Stimulated activated naive CD8-positive, alpha-beta T cell treated with anti-CD3 and anti-CD28 coated beads, Interleukin-15, amount 100 ng/mL, for 72 hours (primary cell): ENCODE measurements at places on chromosomes 3 and 15.

GRCh38 chr3:57919987-57920386, 88.2 kb upstream of the FLNB start:
- DNase-seq = no peak

DNA sequence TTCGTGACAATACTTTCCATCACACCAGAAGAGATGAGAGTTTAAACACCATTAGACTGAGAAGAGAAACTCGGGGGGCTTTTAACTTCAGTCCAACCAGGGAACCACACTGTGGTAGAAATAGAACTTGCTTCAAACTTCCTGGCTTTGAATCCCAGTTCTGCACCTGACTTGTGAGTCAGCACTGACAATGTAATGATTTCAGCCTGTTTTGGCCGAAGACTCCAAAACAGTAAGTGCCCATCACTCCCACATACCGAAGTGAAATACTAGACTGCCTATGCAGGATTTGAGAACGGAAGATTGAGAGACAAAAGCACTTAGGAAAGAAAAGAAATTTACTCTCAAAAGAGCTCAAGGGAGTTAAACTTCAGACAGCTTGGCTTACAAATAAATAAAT, 27.0 kb downstream of the C2CD4B start:
- no peak for DNase-seq

DNA sequence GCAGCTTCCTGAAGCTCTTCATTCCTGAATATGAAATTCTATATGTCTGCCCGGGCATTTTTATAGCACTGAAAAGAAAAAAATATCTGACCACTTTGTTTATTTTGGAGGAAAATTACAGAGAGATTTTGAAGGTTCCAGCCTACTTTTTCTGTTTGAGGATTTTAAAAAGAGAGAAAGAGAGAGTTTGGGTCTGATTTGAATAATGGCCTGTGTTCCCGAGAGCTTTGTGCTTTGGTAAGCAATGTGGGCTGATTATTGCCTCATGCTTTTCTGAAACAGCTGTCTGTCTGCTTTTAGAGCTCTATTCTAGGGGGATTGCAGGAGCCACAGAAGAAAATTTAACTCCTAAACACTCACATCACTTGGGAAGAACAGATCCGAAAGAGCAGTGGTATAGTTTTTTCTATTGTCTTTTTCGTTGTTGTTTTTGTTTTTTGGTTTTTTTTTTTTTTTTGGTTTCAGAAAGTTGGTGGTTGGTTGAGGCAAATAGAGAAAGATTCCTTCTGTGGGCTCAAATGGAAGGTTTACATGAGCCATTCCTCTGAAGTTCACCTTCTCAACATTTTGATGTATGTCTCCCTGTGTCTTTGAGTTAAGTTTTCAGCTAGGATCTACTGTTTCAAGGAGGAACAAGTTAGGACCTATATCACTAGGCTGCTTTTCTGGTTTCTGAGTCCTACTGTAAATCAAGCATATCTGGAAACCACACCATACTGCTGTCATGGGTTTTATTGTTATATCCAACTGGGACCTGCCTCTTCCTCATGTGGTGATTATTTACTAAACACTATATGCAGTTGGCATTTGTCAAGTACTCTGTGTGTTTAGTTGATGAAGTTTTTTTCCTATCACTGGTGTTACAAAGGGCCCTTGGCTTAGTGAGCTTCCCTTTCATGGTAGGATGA, 178.9 kb downstream of the KCNMB2 start:
- no peak for DNase-seq

DNA sequence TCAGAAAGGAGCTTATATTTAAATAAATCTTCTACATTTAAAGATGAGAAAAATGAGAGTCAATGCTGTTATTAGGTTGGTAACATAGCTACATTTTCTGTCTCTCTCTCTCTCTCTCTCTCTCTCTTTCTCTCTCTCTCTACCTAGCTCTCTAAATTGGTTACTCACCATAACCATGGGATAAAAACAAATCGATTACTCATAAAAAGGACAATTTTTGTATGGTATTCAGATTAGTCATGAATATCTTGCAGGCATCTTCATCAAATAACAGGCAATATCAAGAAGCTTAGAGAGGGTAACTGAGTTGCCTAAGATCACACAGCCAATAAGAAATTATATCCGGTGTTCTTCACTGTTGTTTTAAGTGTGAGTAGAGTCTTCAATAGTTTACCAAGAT, 81.8 kb upstream of the ALCAM start:
- DNase-seq = no peak

DNA sequence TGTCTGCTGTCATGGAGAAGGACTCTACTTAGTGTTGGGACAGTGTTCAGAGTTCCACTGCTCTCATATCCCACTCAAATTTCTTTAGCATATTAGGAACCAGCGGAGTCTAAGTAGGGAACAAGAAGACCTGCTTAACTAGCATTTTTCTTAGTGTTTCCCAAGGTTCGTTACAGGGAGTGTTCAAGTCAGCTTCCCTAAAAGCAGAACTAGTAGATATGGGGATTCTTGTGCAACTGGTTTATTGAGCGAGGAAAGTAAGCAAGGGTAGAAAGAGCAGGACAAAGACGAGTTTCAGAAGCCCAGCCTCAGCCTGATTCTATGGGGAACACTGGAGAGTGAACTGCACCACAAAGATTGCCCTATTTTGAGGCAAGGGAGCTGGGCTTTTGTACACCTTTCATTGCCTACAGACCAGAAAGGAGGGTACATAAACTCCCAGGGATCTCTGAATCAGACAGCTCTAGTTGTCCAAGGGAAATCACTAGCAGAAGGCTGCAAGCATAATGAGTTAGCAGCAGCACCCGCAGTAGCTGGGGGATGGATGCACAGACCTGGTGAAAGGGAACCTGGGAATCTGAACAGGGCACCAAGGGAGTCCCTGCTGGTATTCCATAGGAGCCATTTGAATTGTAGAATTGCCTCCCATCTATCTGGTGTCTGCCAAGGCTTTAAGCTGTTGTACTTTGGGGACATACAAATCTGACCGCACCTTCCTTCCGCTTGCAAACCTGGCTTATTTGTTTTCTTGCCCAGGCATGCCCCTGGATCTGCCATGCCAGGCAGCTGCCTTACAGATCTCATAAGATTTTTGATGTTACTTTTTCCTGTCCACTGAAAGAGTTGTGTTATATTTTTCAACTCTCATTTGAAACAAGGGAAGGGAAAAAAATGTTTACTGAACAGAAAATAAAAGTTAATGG, 15.1 kb downstream of the CMTM7 start:
- no peak for DNase-seq

DNA sequence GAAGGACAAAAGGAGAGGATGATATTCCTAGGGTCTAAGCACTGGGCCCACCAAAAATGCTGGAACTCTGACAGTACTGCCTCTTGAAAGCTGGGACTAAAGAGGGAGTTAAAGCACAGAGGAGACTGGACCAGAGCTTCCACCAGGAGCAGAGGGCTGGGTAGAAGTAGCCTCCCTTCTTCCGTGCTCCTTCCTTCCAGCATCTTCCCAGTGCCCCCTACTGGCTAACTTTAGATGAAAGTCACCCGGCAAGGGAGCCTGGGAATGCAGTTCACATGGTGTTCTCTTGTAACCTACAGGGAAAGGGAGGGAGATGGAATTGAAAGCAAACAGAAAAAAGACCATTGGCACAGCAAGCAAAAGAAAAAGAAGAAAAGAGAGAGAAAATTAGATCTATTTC, 106.1 kb upstream of the COL8A1 start:
- DNase-seq = peak; percentile 10

DNA sequence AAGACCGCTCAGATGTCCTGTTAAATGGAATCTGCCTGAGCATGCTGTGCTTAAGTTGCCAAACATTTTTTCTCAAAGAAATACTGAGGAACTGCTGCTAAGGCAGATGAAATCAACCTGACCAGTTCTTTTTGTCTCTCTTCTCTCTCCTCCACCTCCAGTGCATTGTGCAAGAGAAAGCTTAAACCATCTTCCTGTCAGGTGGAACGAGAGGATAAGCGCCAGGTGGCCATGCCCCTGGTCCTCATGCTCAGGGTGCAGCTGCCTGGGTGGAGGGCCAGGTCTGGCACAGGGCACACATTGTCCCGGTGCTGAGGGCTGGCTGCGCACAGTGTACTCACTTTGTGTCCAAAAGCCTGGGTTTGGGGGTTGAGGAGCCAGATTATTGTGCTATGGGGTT, 176.2 kb upstream of the TP63 start:
- DNase-seq = no peak

- DNase-seq = no peak
Observed at GRCh38 chr3:120182613-120183511, 88.6 kb upstream of the GSK3B start.

DNA sequence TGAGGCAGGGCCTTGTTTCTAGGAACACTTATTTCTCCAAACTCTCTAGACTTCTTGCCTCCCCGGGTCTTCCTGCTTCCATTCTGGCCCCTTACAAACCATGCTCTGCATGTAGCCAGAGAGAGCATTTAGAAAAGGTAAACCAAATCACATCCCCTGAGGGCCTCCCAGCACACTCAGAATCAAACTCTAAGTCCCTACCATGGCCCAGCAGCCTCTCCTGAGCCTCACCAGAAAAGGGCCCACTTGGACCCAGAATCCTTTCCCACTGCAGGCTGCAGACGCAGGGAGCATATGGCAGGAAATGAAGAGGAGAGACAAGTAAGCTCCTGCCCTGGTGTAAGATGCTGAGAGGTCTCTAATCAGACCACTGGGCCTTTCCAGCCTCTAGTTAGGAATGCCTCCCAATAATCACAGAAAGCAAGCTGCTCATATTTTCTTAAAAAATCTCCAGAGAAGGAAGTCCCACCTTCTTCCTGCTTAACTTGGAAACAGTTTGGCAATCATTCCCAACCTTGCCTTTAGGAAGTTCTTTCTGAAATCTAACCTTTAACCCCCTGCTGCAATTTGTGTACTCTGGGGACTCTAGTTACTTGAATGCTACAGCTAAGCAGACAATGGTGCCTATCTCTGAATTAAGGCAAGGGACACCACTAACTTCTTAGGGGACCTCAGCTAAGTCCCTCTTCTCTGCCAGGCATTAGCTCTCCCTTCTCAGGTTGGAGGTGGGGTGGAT, 4.2 kb downstream of the AMOTL2 start:
- no peak for DNase-seq

DNA sequence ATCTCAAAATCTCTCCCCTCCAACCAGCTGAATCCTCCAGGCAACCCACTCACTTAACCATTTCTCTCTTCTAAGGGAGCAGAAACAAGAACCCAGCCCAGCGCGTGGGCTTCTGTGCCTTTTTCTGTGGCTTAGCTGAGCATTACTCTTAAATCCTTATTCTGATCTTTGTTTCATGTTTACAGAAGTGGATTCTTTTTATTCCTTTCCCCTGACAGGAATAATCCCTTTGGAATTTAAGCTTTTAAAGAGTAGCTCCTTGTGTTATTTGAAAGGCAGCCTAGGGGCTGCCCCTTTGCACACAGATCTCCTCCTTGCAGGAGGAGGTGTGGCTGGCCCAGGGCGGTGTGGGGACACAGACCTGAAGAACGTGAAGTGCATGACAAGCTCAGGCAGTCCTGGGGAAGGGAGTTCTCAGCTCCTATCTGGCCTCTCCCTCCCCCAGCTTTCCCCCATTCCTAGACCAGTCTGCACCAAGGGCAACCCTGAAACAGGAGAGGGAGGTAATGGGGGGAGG, 77.1 kb upstream of the UBE2E1 start:
- DNase-seq = no peak

DNA sequence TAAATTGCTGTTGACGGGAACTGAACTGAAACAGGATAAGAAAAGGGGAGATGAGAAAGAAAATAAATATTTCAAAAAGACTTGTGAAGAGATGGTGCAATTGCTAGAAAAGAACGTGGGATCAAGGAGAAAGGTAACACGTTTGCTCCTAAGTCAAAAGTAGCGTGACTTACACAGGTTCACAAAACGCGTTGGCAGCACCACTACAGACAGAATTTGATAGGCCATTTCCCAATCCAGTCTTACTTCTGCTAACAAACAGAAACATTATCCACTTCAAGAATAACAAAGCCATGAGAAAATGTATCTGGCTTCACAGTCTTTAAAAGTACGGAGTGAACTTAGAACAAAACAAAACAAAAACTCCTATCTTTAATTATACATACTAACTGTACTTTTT, 75.5 kb downstream of the DPH6 start:
- no peak for DNase-seq

DNA sequence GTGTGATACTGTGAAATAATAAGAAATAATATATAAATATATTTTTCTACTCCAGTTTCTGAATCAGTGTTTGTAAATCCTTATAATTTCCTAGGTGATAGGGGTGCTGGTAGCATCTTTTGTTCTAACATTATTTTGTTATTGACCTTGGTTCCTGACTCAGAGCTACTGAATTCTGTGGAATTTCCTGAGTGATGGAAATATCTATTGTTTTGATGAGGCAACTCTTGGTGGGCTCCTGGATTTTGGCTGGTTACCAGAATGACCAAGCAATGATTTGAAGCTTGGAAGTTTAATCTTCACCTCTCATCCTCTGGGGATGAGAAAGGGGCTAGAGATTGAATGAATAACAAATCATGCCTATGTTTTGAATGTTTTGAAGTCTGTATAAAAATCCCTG, 377.3 kb downstream of the LPP start:
- DNase-seq = no peak

DNA sequence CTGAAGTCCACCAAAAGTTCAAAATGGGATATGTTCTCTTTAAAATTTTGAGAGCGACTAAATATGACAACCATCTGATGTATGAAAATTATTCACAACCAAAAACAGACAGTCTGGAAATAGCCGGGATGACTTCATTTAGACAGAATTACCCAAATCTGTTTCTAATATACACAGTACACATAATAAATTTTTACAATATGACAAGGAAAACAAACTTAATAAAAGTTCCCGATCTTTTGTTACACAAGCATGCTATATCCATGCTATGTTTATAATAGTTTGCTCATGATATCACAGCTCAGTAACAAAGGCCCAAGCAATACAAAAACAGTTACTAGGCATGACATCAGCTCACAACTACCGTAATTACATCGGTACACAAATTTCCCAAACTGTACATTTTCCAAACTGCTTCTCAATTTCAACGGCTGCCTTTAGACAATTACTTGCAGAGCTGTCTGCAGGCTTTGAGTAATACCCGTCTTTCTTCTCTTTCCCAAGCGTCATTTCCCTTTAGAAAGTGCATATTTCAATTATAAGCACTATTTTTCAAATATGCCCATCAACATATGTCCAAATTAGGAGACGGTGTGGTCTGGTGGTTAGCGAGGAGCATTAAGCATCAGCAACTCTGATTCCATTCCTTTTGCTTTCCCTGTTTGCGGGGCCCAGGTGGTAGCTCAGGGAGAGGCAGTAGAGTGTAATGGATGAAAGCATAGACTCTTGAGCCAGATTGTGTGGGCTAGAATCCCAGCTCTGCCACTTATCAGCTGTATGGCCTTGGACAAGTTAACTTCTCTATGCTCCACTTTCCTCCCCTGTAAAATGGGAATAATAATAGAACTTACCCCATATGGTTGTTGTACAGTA, 481.2 kb downstream of the FOXP1 start:
- no peak for DNase-seq

- peak; percentile 59 for DNase-seq
Observed at GRCh38 chr15:60844511-60845174, 365.7 kb upstream of the ICE2 start.
